ENCODE measurements at places on chromosomes 16 and 17.
A peak's percentile ranks its signal among the peaks of the same experiment; 100 is the strongest.

DNA sequence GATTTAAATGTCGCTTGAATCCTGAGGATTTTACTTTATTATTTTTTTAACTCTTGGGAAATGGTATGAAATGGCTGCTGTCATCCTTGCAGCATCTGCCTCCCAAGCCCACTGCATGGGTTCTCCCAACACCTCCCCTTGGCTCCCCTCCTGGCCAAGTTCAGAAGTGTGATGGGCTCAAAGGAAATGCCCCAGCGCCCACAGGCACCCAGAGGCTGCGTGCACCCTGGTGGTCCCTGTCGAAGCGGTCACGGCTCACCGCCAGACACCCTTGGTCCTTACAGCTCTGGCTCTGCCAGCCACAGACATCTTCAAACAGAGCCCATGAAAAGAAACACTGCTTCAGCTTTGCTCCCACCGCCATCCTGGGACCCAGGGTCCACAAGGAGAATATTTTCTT, 334.7 kb downstream of the SOX9 start:
- no peak for DNase-seq

DNA sequence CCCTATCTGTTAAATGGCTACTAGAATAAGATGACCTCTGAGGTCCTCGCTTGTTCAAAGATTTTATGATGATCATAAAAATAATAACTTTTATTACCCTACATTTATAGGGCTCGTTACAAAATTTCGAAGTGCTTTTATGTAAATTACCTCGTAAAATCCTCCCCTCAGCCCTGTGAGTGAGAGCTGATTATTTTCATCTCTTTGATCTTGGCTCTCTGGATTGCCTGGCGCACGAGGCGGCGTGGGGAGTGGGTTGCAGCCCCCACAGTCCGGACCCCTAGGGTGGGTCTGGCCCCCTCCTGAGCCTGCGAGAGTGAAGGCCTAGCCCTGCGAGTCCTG, 1.6 kb downstream of the SDK2 start:
- DNase-seq: no peak

DNA sequence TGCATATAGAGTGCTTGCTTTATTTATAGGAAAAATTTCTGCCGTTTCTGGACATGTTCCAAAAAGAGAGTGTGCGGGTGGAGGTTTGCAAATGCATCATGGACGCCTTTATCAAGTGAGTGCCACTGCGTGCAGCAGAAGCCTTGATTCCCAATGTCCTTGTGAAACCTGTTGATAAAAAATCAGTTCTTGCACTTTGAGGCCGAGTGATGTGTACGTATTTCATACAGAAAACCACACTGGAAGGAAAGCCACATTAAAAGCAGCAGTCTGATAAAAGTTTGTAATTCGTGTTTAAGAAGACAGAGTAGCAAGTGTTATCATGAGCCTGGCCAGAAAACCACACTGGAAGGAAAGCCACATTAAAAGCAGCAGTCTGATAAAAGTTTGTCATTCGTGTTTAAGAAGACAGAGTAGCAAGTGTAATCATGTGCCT, 78.0 kb downstream of the KNOP1 start:
- no peak for DNase-seq

DNA sequence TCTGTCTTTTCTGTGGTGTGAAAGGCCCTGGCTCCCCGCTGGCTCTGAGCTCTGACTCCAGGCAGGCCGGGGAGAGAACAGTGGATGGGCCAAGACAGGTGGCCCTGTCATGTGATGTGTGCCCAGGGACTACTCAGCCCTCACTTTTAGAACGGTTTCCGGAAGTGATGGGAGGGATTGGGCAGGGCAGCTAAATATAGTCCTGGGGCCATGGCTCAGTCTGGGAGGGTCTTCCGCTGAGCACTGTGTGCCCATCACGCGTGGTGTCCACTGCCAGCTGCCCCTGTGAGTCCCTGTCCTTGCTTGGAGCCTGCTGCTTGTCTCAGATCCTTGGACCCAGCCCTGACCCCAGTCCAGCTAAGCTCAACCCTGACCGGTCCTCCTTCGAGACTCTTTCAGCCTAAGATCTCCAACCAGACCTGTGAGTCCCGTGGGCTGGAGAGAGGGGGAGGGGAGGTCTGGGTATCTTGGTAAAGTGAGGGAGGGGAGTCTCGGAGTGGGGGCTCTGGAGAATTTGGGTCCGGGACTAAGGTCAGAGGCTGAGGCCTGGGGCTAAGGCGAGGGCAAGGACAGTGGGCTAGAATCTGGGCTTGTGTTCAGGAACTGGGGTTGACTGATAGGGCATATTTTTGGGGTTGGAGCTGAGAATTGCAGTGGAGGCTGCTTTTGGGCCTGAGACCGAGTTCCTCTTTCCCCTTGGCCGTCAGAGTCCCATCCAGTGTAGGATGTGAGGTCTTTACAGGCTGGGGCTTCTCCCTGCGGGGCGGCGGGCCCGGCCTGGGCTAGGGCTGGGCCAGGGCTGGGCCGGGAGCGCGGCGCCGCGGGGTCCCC, at the start of gene TRIM72:
Gene TRIM72 (plus strand): TSS at position 243 of the 831 bp plus-strand sequence. CDS start 620 bp downstream, outside the sequence.
- DNase-seq: no peak

GRCh38 chr16:12079412-12079965, 103.0 kb downstream of the SNX29 start:
- DNase-seq: no peak

DNA sequence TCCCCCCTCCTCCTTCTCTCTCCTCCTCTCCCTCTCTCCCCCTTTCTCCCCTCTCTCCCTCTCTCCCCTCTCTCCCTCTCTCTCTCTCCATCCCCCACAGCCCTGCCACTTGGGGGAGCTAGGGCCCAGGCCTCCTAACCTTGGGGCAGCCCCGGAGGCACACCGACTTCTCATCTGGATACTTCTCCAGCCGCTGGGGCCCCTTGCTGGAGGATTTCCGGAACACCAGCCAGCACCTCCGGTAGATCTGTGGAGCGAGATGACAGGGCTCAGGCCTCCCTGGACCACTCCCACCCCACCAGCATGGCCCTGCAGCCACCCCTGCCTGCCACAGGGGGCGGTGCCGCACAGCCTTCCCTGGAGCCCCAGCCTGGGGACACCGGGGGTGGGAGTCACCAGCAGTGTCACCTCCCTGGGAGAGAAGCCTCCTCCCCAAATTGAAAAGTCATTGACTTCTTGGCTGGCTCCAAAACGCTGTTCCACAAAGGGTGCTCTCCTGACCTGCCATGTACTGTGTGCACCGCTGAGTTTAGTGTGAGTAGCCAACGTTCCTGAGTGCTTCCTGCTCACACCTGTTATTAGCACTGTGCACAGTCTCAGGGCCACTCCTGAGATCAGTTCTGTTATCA, 10.5 kb downstream of the DOK4 start:
- DNase-seq: peak; percentile 76

GRCh38 chr17:46266656-46267544, 28.0 kb upstream of the LRRC37A start:
- peak; percentile 77 for DNase-seq

DNA sequence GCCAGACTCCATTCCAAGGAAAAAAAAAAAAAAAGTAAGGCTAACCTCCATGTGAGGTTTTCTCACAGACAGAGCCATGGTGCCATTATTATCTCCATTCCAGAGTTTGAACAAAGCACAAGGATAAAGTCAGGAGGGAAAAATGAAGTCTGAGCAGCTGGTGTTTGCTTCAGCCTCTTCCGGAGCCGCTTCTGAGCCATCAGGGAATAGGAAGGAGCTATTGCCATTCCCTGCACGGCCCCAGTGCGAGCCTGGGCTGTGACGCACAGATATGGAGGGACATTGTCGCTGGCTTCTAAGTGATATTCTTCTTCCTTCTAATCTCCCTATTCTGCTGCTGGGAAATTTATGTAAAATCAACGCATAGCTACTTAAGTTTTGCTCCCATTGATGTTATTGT, 69.5 kb upstream of the PIRT start:
- no peak for DNase-seq

DNA sequence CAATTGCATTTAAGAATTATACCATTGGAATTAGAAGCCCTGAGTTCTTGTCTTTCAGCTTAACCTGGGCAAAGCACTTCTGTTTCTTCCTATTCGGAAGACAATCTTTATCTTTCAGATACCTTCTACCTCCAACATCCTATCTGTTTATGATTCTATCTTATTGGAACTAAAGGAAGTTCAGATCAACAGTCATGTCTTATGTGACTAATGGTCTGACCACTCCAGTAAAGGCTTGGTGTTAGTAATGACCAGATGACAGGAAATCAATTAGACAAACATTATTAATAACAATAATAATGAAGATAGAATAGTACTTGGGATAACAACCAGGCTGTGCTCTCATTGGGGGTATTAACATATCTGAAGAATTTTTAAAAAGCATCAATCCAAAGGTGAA, 11.3 kb downstream of the HS3ST3A1 start:
- no peak for DNase-seq

GRCh38 chr16:64391063-64391600, 730.7 kb downstream of the CDH11 start:
- DNase-seq: no peak

- DNase-seq: no peak
These were observed 81.3 kb downstream of the SDK2 start for GRCh38 chr17:73562896-73563295.

GRCh38 chr17:44529864-44530263, 26.7 kb upstream of the GPATCH8 start:
- no peak for DNase-seq

GRCh38 chr16:81466356-81466980, 21.9 kb downstream of the CMIP start:
- no peak for DNase-seq

GRCh38 chr16:29710227-29711219, 31.5 kb downstream of the QPRT start:
- DNase-seq: no peak

DNA sequence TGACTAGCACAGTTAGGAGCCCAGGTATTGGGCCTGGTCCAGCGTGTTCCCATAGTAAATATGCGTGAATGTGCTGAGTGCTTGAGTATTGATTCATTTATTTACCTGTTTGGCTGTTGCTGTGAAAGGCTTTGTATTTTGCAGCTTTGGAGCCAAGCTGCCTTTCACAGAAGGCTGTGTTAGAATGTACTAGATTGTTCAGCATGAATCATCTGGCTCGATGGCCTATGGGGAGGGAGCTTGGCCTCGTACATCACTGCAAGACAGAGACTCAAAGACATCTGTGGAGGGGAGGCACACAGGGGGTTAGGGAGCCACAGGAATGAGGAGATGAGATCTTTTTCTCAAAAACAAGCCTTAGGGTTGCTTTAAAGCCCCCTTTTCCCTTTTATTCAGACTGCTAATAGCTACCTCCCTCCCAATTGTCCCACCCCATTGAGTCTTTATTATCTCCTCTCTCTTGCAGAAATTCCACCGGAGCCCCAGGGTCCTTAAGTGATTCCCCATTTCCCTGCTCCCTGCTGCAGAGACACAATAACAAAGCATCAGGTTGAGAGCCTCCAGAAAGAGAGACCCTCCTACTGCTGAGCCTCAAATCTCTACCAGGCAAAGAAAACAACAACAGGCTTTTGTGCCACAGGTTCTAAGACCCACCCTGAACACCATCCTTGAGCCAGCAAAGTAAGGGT, 307.2 kb downstream of the ABCC12 start:
- DNase-seq: no peak

DNA sequence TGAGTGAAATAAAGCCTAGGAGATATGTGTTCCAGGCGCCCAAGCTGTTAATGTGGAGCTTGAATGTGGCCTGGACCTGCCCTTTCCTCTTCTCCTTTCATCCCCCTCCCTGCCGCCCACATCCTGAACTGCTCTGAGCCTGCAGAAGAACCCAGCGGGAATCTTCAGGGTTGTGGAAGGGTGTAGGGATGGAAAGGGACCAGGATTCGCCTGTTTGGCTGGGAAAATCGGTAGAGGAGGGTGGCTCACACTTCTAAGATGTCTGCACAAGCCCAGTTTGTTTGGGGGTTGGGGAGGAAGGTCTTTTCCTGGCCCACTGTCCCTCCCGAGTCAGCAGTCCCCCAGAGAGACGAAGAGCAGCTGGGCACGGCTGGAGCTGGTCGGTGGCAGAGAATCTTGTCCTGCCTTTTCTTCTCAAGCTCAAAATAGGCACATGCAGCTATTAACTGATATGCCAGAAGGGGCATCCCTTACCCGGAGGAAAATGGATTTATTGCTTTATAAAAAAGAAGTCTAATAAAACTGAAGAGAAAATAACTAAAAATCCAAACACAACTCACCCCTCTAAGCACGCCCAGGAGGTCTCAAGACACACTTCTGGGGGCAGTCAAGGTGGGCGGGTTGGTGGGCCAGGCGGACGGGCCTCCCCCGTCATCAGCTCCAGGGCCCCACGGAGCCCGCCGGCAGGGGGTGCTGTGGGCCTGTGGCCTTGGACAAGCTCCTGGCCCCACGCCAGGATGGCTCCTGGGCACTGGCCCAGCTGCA, 11.5 kb upstream of the PITPNA start:
- DNase-seq: peak; percentile 71

GRCh38 chr17:514584-514983, 162.0 kb upstream of the RPH3AL start:
- no peak for DNase-seq

DNA sequence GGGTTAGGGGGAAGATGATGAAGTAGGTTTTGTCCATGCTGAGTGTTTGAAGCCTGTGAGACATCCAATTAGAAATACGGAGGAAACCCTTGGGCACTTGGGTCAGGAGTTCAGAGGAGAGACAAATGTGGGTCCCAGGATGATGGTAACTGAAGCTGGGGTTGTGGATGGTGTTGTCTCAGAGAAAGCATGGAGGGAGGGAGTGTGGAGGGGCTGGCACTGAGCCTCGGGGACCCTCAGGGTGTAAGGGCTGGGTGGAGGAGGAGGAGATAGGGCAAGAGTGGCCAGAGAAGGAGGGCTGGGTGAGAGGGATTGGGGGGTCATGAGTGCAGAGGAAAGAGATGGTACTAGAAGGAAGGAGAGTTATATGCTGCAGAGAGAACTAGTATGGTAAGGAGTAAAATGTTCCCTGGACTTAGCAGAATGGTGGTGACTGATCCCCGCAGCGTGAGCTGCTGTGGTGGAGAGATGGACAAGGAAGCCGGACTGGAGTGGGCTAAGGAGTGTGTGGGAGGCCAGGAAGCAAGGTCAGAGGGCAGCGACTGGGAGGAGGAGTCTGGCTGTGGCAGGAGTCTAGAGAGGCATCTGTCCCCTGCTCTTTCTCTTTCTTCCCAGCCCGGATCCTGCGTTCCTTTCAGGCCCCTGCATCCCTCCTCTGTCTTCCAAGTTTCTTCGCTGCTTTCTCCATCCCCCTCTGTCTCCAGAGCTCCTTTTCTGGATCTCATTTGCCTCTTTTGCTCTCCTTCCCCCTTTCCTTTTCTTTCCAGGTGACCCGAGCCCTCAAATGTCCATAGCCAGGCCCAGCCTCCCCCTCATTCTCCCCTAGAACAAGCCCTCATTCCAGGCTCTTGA, 3.9 kb upstream of the COL1A1 start:
- no peak for DNase-seq

All from stimulated activated CD4-positive, alpha-beta T cell treated with anti-CD3 and anti-CD28 coated beads, Interleukin-4, amount 100 ng/mL, for 48 hours (primary cell).